Kasumi-1 (cell line): ENCODE measurements at places on chromosomes 2 and 18.

DNA sequence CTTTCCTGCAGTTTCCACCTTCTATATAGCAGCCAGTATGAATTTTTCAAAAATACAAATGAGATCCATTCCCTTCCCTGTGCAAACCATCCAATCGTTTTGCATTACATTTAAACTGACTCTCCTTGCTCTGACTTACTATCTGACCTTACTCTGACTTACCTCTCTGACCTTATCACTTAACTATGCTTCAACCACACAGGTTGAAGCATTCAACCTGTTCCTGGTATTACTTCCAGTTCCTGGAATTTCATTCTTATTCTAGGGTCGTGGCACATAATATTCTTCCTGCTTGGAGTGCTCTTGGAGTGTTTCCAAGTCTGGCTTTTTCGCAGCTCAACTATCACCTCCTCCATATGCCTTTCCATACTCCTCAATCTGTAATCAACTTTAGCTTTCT, 850.6 kb upstream of the CHAC2 start:
- DNase-seq: no peak

DNA sequence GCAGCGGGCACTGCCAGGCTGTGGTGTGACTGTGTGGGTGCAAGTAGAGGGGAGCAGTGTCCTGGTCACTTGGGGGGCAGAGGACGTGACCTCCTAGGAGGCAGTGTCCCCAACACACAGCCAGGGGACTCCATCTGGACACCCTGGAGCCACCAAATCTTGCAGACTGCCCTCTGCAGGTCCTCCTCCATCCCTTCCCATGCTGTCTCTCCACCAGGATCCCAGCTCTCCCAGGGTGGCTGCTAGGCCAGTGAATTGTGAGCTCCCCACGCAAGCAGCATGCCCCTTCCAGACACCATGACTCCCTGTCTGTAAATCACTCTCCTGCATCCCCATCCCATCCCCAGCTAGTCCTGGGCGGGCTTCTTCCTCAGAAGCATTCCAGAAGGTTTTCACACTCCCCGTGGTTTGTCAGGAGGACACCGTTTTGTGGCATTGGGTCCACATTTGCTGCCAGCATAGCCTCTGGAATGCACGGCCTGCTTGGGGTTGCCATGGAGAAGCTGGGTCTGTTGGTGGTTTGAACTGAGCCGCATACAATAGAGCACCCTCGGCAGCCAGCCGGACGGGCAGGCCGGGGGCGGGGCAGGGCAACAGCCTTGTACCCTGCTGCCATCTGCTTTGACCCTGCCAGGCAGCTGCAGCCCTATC, 210.7 kb downstream of the KLHL29 start:
- DNase-seq: no peak

DNA sequence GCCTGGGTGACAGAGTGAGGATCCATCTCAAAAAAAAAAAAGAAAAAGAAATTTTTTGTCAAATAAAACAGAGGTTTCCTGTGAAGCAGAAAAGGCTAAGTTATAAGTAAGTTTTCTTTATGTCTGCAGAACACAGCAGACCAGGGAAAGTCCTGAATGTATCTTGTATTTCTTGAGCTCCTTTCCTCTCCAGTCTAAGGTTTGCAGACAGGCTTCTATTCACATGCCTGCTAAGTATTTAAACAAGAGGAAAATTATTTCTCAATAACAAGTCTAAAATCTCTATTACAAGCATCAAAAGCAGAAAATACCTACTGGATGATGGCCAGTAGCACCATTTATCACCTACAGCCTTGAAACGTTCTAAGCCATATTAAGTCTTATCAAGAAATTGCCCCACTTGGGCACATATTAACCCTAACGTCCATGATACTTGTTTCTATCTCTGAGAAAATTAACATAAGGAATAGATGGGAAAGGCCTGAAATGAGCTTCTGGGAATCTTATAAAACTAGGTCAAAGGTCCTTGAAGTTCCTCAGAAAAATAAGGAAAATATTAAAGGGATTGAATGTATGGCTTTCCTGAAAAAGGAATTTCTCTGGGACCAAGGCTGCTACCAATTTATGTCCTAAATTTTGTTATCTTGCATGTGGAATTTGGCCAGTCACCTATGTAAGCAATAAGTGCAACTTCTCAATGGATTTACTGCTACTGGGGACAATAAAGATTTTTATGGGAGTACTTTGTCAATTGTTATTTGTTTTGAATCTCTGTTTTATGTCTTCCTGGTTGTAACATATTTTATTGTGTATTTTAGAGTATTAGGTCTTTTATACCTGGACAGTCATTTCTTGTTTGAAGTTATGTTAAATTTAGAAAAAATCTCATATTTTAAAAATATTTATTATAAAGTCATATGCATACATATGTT, 3.0 kb upstream of the REG1A start:
- no peak for DNase-seq

GRCh38 chr2:4499316-4500030, 796.1 kb downstream of the DCDC2C start:
- DNase-seq: no peak

DNA sequence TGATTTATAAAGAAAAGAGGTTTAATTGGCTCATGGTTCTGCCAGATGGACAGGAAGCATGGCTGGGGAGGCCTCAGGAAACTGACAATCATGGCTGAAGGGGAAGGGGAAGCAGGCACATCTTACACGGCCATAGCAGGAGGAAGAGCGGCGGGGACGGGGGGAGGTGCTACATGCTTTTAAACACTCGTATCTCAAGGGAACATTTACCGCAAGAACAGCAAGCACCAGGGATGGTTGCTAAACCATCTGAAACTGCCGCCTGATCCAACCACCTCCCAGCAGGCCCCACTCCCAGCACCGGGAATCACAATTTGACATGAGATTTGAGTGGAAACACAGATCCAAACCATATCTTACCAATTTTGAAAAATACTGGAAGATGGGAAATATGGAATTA, 362.8 kb downstream of the FBXO15 start:
- DNase-seq: no peak

DNA sequence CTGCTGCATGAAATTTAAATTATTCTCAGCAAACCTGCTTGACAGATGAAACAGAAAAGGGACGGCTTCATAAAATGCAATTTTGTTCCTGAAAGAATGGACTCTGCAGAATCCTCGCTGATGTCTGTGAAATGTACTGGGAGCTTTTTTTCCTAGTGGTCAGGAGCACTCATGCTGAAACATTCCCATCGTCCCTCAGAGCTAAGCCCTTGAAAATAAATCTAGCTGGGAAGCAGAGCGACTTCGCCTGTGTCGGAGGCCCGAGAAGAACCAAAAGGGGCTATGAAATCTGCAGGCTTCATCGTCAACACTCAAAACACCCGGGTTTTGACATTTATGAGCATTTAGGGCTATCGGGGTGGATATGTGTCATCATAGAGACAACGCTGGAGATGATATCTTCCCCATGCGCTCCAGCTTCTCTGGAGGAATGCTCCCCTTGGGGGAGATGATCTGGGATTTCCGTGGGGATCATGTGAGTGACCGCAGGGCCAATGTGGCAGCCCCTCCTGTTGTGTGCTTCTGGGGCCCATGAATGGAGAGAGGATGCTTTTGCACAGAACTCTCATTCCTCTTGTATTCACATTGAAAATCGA, 182.3 kb downstream of the KLHL29 start:
- no peak for DNase-seq

DNA sequence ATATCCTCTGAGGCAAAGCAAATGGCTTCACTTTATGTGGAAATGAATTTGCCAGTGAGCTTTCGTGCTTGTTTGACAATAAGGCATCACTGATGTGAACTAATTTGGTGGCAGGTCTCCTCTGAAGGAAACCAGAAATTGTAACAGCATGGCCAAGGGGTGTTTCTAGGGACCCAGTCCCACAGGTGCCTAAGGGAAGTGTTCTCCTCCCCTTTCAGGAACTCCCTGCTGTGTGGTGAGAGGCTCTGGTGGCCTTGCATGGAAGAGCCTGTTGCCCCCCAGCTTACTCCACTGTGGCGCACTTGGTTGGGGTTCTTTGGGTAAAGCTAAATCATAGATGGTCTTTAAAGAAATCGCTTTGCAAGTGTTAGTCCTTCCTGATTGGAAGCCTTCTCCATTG, 20.4 kb downstream of the RAB12 start:
- DNase-seq: no peak

DNA sequence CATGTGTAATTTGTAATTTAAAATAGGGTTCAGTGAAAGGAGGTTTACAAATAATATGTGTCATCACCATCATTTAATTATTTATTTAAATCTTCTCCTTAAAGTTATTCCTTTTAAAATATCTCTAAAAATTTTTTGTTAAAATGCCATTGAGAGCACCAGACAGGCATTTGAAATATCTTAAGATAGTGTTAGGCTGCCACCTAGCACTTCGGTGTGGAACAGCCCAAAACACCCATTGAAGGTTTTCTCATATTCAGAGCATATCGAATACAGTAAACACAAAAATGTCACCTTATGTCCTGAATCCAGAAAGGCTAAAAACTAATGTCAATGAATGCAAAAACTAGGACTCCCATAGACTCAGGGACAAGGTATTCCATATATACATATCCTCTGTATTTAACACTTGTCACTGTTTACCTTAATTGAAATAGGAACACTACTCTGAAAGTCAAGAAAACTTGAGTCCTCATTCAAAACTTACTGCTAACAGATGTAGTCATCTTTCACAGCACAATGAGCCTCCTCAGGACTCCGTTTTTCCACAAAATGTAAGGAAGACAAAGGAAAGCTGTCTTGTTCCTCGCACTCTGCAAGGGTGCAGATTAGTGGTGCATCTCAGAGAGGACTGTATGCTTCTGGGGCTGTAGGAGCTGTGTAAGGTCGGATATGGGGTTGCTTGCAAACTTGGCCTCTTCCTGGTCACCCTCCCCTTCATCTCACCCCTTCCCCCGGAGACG, 329.5 kb downstream of the PAX3 start:
- DNase-seq: peak; percentile 27

DNA sequence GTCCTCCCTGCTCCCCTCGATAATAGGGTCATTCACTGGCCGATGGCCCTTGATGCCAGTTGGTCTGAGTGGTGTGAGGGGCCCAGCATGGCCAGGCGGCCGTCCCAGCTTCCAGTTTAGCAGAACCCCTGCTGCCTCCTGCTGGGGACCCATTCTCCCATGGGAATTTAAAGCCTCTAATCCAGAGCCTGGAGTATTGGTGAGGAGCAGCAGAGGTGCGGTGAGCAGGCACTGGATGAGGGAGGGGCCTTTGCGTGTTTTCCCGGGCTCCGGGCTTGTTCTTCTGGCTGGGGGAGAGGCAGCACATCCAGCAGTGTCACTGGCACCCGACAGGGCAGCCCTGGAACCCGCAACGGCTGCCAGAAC, 17.4 kb downstream of the KCNIP3 start:
- DNase-seq: no peak

- no peak for DNase-seq
Measured at GRCh38 chr2:86383844-86384243, 46.4 kb upstream of the REEP1 start.

- no peak for DNase-seq
Measured at GRCh38 chr18:59468821-59469220, 109.8 kb upstream of the LMAN1 start.

DNA sequence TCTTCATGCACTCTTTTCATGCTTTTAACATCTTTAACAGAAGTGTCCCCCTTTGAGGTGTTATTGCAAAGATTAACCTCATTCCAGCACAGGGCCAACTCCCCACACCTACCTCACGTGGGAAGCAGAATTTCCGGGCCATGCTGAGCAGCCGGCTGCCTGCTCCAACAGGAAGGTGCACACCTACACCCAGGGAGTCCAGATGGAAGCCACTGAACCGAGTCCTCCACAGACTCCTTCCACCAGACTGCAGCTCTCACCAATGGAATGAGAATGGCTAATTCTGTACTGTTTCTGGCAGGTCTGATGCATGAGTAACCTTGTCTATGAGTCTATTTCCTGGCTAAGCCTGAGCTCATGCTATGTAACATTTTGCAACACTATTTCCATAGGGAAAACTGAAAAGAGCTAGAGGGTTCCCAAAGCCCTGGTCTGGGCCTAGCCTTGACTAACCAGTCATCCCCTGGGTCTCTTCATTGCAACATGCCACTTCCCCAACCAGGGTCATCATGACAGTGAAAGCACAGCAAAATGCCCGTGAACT, 11.0 kb downstream of the ERFE start:
- DNase-seq: no peak

GRCh38 chr2:33437815-33438214, 38.6 kb upstream of the RASGRP3 start:
- DNase-seq: no peak

GRCh38 chr2:208980321-208980720, 443.5 kb upstream of the MAP2 start:
- no peak for DNase-seq

DNA sequence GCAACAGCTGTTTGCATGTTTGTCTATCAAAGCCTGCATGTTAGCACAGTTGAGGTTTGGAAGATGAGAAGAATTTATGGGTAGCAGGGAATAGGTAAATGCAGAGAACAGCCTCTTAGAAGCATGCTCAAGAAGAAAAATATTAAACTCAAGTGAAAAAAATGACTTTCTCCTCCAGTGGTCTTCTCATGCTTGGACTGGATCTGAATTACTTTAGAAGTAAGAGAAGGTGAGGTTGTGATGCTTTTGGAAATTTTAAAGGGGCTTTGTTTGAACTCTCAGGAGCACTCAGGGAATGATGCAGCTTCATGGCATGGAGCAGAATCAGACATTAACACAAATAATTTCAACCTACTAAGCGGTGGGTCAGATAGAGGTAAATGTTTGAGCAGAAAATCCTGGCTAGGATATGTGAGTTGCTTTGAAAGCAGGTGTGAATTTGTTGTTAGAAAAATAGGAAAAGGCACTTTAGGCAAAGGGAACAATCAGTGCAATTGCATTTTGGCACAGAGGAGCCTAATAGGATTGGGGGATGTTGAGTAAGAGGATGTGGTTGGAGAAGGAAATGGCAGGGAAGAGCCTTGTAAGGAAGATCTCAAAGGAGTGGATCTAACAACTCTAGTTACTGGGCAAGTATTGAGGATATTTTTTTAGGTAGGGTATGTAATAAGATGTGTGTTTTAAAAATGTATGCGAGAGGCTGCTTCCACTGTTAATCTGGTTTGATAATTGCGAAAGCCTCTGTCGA, 76.3 kb downstream of the DDX1 start:
- DNase-seq: no peak

DNA sequence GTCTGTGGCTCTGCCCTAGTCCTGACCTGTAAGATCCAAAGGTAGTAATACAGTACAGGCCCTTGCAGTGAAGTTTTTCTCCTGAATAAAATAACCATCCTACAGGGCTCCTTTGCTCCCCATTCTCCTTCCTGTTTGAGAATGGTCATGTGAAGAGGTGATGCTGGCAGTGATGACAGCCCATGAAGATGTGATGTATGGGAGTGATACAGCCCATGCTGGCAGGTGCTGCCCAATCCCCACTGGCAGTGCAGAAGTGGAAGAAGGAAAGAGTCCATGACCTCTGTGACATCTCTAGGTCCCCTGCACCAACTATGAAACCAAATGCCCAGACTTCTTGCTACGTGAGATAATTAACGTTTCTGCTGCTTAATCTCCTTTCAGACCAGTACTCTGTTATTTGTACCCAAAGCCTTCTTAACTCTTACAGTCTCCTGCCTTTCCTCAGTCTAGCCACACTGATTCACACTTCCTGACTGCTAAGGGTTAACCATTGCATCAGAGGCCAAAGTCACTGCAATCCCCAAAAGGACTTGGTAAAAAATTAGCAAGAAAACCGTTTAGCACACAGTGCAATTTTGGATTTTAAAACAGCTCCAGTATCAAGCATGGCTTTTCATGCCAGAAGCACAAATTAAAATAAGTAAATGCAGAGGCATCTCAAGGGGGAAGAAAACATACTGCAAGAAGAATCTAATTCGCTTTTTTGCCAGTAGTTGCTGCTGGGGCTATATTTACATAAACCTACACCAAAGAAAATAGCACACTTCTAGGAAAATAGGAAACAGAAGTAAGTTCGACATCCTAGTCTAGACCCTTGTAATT, 98.0 kb downstream of the STK39 start:
- DNase-seq: no peak

GRCh38 chr18:71707400-71707799, 836.7 kb downstream of the CBLN2 start:
- DNase-seq: no peak
